Stimulated activated CD4-positive, alpha-beta T cell treated with anti-CD3 and anti-CD28 coated beads, Interleukin-4, amount 100 ng/mL, for 24 hours (primary cell): ENCODE measurements at places on chromosomes 12 and 14.
A peak's percentile ranks its signal among the peaks of the same experiment; 100 is the strongest.

GRCh38 chr12:114342656-114343055 is 63.3 kb downstream of the TBX5 start:
- DNase-seq: no peak

DNA sequence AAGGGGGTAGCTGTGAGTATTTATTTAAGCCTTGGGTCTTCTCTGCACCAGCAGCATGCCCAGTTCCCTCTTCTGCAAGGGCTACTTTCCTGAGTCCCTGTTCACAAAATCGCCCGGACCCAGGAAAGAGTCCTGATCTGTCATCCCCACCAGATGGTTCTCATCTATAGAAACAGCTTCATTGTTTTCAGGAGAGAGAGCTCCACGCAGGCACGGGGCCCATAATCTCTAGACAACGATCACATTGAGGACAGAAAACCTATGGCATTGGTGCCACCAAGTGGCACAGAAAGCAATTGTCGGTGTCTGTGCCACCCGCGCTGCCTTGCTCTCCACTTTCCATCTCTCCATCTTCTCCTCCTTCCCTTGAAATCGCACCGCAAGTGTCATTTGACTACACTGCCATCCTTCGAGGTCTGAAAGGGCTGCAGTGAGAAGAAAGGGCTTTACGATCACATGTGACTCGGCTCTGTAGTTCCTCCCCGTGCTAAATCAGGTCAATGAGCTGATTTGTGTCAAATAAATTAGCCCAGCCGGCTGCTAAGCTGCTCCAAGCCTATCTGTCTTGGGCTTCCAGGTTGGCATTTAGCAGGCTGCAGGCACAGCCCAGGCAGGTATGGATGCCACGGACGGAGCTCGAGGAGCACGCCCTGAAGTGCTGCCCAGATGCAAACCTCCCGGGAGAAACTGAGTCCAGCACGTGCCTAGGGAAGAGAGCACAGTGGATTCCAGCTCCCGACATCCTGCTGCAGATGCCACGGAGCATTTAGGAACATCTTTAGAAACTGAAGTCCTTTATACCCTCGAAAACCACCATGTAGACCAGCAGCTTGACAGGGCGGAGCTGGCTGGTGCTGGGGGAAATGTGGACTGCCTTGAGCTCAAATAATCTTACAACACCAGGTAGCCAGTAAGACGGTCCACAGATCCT is 28.8 kb downstream of the SPRING1 start:
- DNase-seq: peak; percentile 46

DNA sequence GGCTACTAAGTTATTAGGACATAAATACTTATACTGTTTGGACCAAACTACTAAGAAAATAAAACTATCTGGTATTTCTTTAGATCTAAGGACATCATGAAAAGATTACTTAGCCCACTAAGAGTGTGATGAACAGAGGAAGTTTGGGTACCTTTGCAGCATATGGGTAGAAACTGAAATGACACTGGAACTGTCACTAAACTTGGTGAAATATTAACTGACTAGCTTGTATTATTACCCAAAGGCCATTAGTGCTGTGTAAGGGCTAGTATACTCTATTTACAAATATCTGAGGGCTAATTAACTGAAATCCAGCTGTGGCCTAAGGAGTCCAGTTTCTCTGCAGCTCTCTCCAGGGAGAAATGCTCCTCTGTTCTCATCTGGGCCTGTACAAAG is 45.5 kb downstream of the PAWR start:
- DNase-seq: no peak

- peak; percentile 56 for DNase-seq
Observed at GRCh38 chr14:93115821-93116675, at the start of gene ITPK1. Gene ITPK1 (minus strand): TSS chr14:93115925. CDS start chr14:93115163, 762 bp downstream.

- no peak for DNase-seq
Observed at GRCh38 chr12:71057330-71057729, 100.5 kb downstream of the TSPAN8 start.
